ENCODE measurements at places on chromosomes 1 and 21.

- no peak for DNase-seq
Observed at GRCh38 chr21:43861706-43862105, 3.3 kb upstream of the AGPAT3 start.

- peak; percentile 88 for DNase-seq
Observed at GRCh38 chr1:230426246-230427093, at the start of gene PGBD5. Gene PGBD5, minus strand, starts transcription at chr1:230426332. Its CDS starts 404 bp downstream, at chr1:230425928.

DNA sequence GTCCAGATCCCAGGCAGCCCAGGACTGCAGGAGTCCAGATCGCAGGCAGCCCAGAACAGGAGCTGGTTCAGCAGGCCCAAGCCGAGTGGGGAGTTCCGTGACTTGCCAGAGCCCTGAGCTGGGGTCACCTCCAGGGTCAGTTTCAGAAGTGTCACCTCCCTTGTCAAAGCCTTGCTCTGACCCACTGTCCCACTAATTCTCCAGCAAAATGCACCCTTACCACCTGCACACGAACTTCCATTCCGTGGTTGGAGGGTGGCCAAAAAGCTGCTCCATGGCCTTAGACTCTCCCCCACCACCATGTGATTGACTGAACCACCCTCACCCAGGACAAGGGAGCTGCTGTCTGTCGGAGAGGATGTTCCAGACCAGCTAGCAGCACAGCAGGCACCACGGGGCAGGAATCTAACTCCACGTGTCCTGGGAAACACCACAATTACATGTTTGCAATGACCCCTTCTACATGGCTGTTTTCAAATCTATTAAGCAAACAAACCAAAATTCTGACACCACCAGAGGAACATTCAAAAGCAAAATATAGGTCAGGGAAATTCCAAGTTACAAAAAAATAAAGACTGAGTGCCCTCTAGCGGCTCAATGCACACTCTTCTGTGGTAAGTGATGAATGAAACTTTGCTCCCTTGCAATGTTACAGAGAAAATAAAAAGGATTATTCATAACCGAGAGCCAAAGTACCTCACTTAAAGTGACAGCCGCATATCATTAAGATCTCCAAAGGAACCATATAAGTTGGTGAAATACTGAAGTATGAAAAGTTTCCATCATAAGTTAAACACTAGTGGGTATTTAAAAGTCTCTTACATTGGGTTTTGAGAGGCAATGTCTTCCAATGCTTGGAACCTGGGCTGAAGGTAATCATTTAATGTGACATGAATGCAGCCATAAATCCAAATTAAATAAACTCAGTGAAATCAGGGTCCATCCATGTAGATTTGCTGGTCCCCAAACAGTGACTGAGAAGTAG, 76.3 kb downstream of the NPHP4 start:
- peak; percentile 46 for DNase-seq

DNA sequence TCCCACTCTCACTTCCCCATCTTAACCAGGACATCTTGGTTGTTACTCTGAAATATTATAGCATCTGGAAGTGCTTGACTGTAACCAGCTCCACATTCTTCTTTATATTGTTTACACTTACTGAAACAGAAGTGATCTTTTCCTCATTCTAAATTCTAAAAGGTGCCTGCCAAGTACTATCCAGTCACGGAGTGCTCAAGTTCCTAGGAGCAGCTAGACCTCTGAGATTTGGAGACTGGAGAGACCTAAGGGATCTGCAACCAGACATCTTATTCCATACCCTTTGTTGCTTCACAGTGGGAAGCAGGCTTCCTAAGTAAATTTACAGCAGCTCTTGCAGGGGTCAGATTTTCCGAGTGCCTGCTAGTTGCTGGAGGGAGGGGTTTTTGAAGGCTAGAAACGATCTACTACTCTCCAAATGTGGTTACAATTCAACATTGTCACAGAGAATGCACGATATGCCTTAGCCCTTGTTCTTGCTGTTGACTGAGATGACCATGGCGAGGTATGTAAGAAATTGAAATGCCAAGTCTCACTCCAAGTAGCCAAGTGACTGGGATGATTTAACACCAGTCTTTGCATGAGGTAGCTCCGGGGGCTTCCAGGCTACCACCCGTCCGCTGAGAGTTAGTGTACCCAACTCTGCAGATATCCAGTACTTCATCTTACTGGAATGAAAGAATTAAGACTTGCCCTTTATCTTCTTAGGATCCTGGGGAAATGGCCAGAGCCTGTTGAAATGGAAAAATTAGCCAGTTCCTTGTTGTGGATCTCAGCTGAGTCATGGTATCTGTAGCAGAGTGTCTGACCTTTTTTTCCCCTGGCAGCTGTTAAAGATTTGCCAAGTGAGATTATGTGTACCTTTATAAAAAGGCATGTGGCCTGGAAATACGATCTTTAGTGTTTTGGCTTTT, 150.8 kb downstream of the MAST2 start:
- DNase-seq = no peak

GRCh38 chr1:23810818-23811540, 10.4 kb upstream of the GALE start:
- DNase-seq = peak; percentile 58

DNA sequence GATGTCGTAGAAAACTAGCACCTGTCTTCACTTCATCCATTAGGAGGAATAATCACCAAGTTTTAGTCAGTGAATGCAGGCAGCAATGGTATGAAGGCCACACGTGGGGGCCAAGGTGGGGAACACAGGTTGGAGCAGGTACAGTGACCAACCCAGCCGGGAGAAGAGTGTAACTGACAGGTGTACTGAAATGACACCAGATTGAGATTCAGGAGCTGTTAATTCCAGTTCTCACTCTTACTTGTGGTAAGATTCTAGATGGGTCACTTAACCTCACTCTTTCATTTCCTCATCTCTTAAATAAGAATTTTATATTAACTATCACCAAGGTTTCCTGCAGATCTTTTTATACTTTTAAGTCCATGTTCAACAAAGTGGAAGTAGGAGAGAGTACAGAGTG, 206.2 kb upstream of the PTBP2 start:
- no peak for DNase-seq

DNA sequence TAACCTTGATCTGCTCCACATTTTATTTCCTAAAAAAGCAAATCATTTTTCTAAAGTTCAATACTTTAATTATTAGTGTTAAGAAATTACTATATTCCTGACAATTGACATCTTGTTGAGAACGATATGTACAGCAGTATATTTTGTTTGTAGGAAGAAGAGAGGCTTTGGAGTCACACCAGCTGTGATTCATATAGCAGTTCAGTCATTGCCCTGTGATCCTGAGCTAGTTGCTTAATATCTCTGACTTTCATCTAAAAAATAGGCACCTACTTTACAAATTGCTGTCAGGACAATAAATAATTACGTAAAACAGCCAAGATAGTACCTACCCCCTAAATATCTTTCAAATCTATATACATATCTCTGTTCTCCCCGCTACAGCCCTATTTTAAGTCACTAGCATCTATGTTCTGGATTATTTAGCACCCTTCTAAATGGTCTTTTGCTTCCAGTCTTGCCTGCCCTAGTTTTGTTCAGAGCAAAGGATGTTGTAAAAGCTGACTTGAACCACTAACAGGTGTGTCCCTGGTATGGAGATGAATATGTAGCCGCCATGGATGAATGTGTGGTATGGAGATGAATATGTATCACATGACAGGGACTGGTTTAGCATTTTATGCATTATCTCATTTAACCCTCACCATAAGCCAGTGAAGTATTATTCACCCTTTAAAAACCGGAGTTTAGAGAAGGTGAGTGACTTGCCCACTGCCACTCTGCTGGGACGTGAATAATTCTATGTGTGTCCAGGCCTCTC, 42.2 kb downstream of the RNF220 start:
- no peak for DNase-seq

DNA sequence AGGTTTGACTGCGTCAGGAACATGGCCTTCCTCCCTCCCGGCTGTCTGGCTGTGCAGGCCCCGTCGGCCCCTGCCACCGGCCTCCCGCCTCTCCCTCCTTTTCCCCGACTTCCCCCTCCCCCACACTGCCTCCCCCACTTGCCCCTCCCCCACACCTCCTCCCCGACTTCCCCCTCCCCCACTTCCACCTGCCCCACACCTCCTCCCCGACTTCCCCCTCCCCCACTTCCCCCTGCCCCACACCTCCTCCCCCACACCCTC, 52.6 kb downstream of the SLC19A1 start:
- DNase-seq = no peak

- no peak for DNase-seq
Observed at GRCh38 chr1:22575532-22576149, 12.4 kb downstream of the EPHA8 start.

GRCh38 chr21:32392299-32392879, 423 bp downstream of the URB1 start:
- no peak for DNase-seq

GRCh38 chr1:210557426-210558077, 228.8 kb downstream of the HHAT start:
- no peak for DNase-seq

DNA sequence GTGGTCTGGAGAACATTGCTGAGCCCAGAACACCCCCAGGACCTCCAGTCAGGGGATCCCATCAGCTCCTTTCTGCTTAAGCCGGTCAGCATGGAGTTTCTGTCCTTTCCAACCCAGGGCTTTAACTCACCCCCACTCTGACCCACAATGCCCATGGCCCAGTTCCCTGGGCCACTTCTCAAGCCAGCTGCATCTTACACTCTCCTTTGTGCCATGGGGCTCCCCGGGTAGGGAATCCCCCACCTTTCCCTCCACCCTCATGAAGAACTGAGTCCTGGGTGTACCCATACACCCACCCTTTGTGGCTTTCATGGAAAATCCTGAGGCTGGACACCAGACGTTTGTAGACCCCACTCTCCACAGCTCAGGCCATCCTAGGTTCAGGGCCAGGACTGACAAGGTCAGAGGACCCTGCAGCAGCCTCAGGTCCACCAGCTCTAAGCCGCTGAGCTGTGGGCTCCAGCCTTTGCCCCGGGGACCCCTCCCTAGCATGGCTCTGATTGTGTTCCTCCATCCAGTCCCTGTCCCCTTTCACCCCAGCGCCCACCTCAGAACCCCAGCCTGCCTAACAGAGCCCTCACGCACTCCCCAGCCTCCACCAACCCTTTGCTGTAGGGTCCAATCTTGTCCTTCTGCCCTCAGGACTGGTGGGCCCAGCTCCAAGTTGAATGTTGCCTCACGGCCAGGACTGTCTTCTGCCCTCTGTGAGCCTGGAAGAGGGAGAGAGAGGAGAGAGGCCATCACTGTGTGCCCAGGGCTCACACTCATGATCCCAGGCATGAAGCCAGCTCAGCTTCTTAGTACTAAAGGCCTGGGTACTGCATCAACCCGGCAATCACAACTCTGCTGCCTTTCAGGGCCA, 394.8 kb downstream of the MATN1 start:
- no peak for DNase-seq

DNA sequence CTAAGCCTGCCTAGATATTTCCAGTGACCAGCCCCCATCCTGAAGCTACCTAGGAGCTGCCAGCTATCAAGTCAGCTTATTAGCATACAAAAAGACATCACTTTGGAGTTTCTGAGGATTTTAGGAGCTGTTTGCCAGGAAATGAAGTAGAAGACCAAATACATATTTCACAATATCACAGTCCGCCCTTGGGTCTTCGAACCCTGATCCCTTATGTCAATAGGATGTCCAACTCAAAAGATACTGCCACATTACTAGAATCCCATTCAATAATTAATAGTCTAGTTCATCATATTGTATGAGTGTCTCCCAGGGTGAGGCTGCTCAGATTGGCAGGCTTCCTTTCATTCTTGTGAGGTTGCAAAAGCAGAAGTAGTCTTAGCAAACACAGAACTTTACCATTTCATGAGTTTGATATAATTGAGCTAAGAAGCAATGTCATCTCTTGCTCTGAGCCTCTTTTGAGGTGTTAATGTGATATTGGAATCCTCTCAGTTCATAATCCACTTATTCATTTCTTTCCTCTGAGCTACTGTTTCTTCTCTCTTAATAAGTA, 13.6 kb downstream of the IPO9 start:
- no peak for DNase-seq

- DNase-seq = no peak
Observed at GRCh38 chr1:183592733-183593132, 2.5 kb upstream of the NCF2 start.

GRCh38 chr1:151693057-151693651, 23.4 kb downstream of the CELF3 start:
- DNase-seq = no peak

DNA sequence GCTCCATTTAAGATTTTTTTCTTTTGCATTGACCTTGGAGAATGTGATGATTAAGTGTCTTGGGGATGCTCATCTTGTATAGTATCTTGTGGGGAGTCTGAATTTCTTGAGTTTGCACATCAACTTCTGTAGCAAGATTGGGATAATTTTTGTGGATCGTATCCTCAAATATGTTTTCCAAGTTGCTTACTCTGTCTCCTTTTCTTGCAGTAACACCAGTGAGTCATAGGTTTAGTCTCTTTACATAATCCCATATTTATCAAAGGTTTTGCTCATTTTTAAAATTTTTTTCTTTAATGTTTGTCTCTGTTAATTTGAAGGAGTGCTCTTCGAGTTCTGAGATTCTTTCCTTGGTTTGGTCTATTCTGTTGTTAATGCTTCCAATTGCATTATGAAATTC, 41.7 kb upstream of the ANGPTL1 start:
- DNase-seq = no peak

DNA sequence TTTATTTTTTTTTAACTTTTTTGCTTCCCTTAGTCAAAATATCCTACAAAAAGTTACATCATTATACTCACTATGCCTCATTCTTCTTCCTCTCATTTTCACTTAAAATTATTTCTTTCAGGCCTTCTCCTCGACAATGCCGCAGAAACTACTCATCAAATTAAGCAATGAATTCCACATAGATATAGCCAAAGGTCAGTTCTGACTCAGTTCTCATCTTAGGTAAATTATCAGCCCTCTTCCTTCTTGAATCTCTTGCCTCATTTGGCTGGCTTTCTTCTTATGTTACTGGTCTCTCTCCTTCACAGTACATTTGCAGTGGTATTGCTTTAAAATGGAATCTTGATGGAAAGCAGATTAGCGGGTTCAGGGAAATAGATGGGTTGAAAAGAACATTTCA, 260.7 kb upstream of the BRINP3 start:
- no peak for DNase-seq

DNA sequence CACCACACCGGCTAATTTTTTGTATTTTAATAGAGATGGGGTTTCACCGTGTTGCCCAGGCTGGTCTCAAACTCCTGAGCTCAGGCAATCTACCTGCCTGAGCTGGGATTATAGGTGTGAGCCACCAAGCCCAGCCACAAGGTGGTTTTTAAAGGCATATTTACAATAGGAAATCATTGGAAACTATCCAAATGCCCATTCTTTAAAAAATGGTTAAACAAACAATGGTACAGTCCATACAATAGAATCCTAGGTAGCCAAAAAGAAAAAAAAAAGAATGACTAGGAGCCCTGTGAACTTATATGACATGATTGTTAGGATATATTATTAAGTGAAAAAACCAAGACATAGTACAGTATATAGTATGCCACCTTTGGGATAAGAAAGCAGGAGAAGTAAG, 5.3 kb downstream of the ATP2B4 start:
- DNase-seq = no peak

- DNase-seq = no peak
Observed at GRCh38 chr1:244214009-244214967, 163.2 kb downstream of the ZBTB18 start.

GRCh38 chr1:109161858-109162606, 48.1 kb downstream of the ELAPOR1 start:
- no peak for DNase-seq

Data from GM19239 (cell line).